ENCODE measurements at places on chromosomes 12 and 14.

- no peak for DNase-seq
These were observed 56.6 kb downstream of the METTL25 start for GRCh38 chr12:82414926-82415325.

GRCh38 chr12:57008178-57008577 is 1.8 kb upstream of the ZBTB39 start:
- no peak for DNase-seq

- DNase-seq: no peak
These were observed 24.8 kb upstream of the PKP2 start for GRCh38 chr12:32921397-32921796.

- DNase-seq: peak; percentile 25
These were observed 494 bp downstream of the TMTC3 start for GRCh38 chr12:88142610-88142991.

GRCh38 chr12:8953773-8954402 is 4.4 kb upstream of the M6PR start:
- peak; percentile 40 for DNase-seq

DNA sequence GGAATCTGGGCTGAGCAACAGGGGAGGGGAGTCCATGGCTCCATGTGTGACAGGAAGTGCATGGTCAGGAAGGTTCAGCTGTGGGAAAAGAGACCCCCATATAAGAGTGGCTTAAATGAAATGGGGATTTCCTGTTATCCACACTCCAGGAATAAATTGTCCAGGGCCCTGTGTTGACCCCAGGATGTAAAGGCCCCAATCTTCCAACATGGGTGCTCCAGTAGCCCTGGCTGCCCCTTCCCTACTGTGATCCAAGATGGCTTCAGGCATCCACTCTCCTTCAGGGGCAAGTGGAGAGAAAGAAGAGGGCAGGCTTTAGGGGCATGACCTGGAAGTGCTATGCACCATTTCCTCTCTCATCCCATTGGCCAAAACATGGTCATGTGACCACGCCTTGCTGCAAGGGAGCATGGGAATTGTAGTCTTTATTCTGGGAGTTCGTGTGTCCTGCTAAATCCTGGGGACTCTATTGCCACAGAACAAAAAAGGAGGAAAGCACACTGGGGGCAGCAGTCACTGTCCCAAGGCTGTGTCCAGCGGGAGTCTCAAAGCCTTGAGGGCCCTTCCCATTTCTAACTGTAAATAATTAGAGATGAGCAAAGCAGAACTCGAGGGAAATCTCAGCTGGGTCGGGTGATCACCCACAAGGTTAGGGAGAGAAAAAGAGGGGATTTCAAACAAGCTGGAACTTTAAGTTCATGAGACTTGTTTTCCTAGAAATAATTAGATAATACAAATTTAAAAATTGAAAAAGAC is 289.2 kb downstream of the ADGRD1 start:
- DNase-seq: no peak

- no peak for DNase-seq
These were observed 872 bp downstream of the VSX2 start for GRCh38 chr14:74239848-74240793.

- DNase-seq: no peak
These were observed 152.3 kb upstream of the DAAM1 start for GRCh38 chr14:59036134-59036533.

- no peak for DNase-seq
These were observed 11.6 kb downstream of the BMAL2 start for GRCh38 chr12:27344246-27344645.

- DNase-seq: no peak
These were observed 138.6 kb downstream of the SLC8A3 start for GRCh38 chr14:70050136-70050535.

GRCh38 chr14:70893858-70894291 is 13.4 kb upstream of the PCNX1 start:
- no peak for DNase-seq

- DNase-seq: no peak
These were observed 130.9 kb downstream of the C12orf75 start for GRCh38 chr12:105461271-105461943.

GRCh38 chr12:96098631-96099030 is 63.2 kb upstream of the LTA4H start:
- DNase-seq: no peak

DNA sequence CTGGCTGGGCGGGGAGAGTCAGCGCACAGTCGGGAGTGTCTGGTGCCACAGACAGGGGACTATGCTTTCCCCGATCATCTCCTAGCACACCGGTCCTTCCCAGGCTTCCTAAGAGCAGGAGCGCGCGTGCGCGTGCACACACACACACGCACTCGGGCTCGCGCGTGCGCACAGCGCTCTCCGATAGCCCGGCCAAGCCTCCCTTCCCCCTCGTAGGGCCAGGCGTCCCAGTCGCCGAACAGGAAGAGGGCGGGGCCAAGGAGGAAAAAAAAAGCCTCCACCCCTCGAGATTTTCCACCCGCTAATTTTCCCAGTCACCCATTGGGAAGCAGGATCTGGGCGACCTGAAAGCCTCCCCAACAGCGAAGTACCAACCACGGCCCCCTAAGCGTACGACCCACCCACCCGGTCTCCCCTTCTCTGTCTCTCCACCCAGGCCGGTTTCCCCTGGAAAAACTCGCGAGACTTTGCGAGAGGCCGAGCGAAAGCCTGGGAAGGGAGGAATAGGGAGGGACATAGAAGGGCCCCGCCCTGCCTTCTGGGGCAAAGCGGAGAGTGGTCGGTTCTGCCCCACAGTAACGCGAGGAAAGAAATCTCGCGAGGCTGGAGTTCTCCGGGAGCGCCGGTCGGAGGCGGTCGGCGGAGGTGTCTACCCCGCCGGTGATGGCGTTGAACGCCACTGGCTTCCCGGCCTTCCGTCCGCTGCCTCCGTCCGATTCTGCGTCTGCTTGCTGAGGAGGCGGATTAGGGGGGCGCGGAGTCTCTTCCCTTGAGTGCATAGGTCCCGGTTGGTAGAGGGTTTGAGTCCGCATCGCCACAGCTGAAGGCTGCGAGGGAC is at the start of the genes FGFR1OP2 and INTS13:
Gene FGFR1OP2, plus strand, starts transcription at position 608 of the 838 bp plus-strand sequence. CDS start 15,689 bp downstream, outside the sequence.
Gene INTS13, minus strand, starts transcription at position 119 of the 838 bp plus-strand sequence. CDS start 1,178 bp downstream, outside the sequence.
- peak; percentile 97 for DNase-seq

- DNase-seq: no peak
These were observed 54.9 kb downstream of the CPNE8 start for GRCh38 chr12:38850461-38850860.

GRCh38 chr12:92762773-92763172 is 60.0 kb downstream of the PLEKHG7 start:
- no peak for DNase-seq

GRCh38 chr12:94621662-94622359 is 28.5 kb downstream of the TMCC3 start:
- no peak for DNase-seq

DNA sequence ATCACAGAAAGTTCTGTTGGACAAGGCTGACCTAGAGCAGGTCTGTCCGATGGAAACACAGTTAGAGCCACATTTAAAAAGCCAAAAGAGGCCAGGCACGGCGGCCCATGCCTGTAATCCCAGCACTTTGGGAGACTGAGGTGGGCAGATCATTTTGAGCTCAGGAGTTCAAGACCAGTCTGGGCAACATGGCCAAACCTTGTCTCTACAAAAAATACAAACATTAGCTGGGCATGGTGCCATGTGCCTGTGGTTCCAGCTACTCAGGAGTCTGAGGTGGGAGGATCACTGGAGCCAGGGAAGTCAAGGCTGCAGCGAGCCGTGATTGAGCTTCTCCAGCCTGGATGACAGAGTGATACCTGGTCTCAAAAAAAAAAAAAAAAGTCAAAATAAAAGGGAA is 14.9 kb downstream of the UBE3B start:
- no peak for DNase-seq

- no peak for DNase-seq
These were observed 15.4 kb downstream of the BHLHE41 start for GRCh38 chr12:26109343-26109881.

- no peak for DNase-seq
These were observed 8.1 kb upstream of the RNF34 start for GRCh38 chr12:121391619-121392324.

DNA sequence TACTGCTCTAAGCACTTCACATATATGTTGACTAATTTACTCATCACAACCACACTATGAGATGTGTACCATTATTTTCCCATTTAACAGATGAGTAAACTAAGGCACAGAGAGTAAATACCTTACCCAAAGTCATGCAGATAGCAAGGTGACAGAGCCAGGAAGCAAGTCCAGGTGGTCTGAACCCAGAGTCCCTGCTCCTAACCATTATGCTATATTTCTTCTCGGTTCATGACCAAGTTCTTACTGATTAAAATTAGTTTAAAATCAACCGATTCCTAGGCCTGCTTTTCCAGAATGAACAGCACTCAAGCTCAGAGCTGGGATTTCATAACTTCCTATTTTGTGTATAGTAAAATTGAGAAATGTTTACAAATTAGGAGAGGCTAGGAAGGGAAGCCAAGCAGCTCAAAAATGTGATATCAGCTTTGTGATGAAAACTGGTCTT is 85.5 kb upstream of the EGLN3 start:
- no peak for DNase-seq

DNA sequence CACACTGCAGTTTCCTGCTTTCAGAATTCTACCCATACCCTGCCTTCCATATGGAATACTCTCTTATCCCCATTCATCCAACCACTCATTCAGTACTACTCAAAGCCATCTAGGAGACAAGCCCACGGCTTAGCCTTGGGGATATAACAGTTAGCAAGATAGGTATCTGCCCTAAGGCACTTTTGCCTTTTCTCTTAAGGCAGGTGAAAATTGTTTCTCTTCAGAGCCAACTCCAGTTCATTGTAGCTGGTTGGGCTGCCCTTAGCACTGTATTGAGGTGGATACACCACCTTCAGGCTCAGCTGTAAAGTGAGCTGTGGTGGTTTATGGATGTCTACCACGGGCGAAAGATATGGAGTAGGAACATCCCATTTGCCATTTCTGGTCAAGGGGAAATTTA is 729.7 kb upstream of the TBX3 start:
- DNase-seq: no peak

DNA sequence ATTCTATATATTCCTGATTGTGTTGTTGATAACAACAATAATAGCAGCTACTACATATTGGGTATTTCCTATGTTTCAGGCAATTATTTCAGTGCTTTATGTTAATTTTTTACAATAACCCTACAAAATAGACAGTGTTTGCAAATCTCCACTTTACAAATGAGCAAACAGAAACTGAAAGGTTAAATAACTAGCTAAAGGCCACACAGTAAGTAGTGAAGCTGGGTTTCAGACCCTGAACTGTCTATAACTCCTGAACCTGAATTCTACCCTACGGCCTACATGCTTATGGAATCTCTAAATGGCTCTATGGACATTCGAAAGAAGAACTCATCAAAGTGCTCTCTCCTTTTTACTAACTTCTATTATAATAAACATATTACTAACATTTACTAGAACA is 19.7 kb upstream of the NUDT4 start:
- no peak for DNase-seq

GRCh38 chr14:81018684-81019083 is 63.3 kb downstream of the TSHR start:
- DNase-seq: no peak

DNA sequence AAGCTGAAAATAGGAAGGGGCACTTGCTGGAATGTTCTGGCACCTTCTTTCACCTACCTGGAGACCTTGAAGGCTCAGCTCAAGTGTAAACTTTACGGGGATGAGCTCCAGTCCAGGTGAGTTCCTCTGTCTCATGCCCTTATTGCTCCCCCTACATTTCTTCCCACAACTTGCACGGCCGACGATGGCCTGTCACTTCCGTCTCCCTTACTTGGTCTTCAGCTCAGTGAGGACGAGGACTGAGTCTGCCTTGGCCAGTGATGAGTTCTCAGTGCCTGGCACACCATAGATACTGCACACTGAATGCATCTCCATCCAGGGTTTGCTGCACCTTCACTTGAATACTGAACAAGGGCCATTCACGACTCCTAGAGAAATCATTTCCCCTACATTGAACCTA is 21.4 kb downstream of the ADGRD1 start:
- no peak for DNase-seq

DNA sequence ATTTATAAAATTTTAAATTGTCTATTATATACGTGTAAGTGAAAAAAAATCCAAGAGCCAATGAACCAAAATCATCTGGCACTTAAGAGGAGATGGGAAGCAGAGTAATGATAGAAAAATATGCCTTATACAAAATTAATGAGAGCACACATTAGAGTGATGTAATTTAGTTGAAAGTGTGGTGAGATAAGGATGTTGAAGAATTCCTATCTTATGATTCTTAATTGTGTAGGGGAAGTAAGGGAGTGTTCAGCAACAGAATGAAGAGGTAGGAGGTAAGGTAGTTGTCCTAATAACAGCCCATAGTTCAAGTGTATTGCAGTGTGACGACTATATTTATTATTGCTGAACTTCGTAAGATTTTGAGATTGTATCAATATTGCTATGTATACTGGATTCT is 843.4 kb upstream of the FLRT2 start:
- DNase-seq: no peak

GRCh38 chr12:71460318-71460717 is 20.7 kb downstream of the LGR5 start:
- no peak for DNase-seq

GRCh38 chr12:12469386-12469785 is 93.3 kb downstream of the DUSP16 start:
- no peak for DNase-seq

GRCh38 chr14:74568380-74568649 is 43.7 kb downstream of the LTBP2 start:
- no peak for DNase-seq

DNA sequence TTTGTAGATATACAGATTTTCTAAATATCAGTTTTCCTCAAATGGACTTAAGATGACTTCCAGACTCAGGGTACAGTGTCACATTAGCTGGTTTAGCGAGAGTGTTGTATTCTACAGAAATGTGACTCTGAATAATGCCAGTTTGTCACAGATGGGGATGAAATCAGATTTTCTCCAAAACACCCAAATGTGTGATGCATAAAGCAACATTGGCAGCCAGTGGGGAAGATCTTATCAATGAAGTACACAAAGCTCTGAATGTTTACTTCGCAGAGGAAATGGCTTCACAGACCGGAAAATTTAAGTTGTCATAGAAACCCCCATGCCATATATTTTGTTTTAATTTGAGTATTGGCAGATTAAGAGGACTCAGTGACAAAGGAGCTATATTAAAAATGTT is 29.9 kb downstream of the ANO4 start:
- DNase-seq: no peak

DNA sequence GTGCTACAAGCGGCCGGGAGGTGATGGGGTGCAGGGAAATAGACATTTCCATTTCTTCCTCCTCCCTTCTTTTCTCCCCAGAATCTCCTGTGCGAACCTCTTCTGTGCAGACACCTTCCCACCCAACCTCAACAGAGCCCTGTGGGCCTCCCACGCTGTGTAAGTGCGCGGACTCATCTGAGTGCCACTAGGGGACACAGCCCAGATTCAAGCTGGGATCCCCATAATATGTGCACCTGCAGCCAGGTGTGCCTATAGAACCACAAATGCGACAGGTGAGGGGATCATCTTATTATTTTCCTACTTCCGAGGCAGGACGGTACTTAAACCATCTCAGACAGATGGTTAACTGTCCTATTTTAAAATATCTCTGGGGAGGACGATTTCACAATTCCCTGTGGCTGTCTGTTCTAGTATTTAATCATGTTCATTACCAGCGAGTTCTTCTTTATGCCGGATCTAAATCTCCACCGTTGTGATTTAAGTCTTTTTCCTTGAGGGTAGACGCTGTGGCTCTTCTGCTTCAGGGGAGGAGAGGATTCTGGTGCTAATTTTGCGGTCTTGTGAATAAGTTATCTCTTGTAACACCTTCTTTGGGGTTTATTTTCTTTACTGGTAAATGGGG is 17.2 kb upstream of the CACNA1C start:
- no peak for DNase-seq

- no peak for DNase-seq
These were observed 1331.9 kb downstream of the AACS start for GRCh38 chr12:126397071-126397581.

- peak; percentile 33 for DNase-seq
These were observed 83.5 kb downstream of the SLC25A47 start for GRCh38 chr14:100406505-100407131.

- DNase-seq: no peak
These were observed 22.2 kb upstream of the RDH16 start for GRCh38 chr12:56979628-56980027.

Measured in activated CD8-positive, alpha-beta memory T cell treated with anti-CD3 and anti-CD28 coated beads, Interleukin-2, amount 50 U/mL, for 4 hours (primary cell).